ENCODE measurements at places on chromosomes 7 and 10.

- no peak for DNase-seq
These were observed 19.2 kb downstream of the ITPRIP start for GRCh38 chr10:104318810-104319741.

DNA sequence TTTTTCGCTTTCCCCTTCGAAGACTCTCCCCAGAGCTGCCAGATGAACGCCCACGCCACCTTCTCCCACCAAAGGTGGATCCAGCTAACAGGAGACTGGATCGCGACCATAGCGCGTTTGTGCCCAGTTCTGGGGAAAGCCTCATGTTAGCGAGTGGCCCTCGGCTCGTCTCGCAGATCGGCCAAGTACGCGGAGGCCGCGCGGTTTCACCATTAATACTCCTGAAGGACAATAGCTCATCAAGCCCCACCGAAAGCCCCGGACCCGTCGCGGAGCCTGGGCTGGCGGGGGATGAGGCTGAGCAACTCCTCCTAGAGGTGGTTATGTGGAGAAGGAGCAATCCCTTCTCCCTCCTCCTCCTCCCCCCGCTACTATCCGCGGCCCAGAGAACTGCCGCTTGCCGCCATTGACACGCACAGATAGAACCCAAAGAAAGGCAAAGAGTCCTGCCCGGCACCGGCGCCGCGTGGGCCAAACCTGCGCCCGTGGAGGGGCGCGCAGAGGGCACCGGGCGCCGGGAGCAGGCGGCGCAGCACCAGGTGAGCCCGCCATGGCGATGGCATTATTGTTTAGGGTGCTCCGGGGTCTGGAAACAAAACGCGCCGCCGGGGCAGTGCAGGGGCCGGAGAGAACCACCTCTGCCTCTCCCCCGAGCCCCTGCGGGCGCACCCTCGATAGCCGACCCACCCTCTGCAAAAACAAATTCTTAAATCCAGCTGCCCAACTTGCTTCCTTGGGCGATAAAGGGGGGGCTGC, at the start of gene MACROH2A2:
Gene MACROH2A2 (plus strand): TSS at position 385 of the 756 bp plus-strand sequence. CDS start 22,813 bp downstream, outside the sequence.
- DNase-seq = no peak

GRCh38 chr7:91135703-91136430, 128.4 kb upstream of the FZD1 start:
- DNase-seq = no peak

DNA sequence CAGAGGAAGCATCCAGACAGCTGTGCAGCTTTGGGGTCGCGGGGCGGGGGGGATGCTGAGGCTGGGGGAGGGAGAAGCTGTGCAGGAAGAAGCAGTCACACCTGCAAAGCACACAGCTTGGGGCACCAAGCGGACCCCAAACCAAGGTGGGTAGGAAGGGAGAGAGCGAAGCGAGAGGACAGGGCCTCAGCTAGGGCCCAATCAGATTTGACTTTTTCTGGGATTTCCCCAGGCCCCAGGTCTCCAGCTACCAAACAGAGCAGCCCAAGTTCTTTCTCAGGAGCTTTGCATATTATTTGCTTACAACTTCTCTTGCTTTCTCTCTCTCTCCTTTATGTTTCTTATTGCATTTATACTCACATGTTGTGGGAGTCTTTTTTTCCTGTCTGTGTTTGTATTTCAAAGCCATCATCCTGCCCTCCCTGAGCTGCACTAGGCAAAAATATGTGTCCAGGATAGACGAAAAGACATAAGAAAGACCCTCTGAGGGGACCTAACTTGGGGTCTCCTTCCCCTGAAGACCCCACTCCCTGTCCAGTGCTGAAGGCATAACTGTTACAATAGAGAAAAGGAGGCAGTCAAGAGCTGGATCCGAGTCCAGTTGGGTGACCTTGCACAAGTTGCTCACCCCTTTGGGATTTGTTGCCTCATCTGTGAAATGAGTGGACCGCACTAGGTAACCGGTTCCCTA, 50.6 kb upstream of the SMNDC1 start:
- no peak for DNase-seq

DNA sequence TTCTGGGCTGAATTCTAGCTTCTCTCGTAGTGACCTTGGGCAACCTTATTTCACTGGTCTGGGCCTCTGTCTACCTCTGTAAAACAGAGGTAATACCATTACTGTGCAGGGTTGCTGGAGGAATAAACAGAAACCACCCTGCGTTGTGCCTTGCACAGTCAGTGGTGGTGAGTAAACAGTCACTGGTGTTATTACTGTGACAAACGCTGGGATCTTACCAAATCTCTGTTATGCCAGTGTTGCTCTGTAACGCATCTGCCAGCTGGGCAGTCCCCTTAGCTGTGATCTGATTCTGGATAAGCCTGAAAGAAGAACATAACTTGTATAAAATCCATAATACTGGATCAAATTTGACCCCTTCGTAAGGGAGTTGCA, 49.4 kb downstream of the NOD1 start:
- no peak for DNase-seq

DNA sequence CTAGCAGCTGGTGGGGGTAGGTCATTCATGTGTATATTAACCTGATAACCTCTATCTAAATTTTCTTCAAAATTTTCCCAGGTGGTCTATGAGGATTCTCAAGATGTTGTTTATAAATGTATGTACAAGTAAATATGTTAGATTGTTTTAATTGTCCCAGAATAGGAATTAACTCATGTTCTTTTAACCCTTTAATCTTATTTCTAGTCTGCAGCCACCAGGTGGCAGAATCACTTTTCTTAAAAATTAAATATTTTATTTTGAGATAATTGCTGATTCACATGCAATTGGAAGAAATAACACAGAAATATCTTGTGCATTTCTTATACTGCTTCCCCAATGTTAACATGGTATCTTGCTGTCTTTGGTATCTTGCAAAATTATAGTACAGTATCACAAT, 589.5 kb downstream of the ARL4A start:
- no peak for DNase-seq

Measured in stimulated activated CD4-positive, alpha-beta T cell treated with anti-CD3 and anti-CD28 coated beads, Interleukin-1b, Interleukin-23, amount 100 ng/mL, for 4 hours (primary cell).